Prostate gland (tissue), 2 donors: ENCODE measurements at places on chromosomes 16 and 17. TPM values are rescaled to one million over a fixed set of nuclear protein-coding genes. Genes with fewer than 3 reads are reported as not detected.
A peak's percentile ranks its signal among the peaks of the same experiment; 100 is the strongest.

GRCh38 chr16:66364117-66364958, 2.2 kb upstream of the CDH5 start:
- H3K4me3 ChIP-seq = no peak overlapping the region
- H3K27ac ChIP-seq = peak overlapping the region; percentile 30
- no peaks in the 10 kb centered on the region for H3K4me1 ChIP-seq
- H3K27me3 ChIP-seq = no peaks in the 10 kb centered on the region

The CDH13 gene
- total RNA-seq = 23.0 TPM

DNA sequence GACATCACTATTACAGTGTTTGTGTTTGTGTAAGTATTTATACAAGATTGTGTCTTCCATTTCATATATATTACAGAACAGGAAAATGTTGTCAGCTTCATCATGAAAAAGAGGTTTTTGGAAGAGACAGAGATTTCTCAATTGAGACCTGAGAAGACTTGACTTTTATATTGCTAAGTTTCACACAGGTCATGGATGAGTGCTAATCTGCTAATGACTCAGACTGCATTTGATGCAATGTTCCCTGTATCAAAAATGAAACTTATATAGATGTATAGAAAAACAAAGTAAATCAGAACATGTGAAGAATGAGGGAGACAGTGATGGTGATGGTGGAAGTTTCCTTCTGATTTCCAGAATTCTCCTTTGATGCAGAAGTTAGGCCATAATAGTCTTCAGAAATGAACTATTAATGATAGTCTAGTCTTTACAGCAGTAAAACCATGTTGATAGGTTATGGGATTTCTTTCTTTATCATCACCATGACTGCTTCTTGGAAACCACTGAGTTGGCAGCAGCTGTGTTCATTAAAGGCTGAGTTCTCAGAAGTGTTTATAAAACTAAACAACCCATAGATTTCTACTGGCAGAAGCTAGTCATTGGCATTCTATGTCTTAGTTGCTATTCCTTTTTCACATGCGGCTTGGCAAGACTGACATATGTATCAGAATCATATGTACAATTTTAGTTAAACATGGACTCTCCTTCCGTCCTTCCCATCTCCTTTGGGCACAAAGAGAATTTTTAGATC, 56.1 kb downstream of the PCTP start:
- DNase-seq = no peak
- H3K27me3 ChIP-seq = no peaks in the 10 kb centered on the region
- no peak overlapping the region for H3K27ac ChIP-seq

DNA sequence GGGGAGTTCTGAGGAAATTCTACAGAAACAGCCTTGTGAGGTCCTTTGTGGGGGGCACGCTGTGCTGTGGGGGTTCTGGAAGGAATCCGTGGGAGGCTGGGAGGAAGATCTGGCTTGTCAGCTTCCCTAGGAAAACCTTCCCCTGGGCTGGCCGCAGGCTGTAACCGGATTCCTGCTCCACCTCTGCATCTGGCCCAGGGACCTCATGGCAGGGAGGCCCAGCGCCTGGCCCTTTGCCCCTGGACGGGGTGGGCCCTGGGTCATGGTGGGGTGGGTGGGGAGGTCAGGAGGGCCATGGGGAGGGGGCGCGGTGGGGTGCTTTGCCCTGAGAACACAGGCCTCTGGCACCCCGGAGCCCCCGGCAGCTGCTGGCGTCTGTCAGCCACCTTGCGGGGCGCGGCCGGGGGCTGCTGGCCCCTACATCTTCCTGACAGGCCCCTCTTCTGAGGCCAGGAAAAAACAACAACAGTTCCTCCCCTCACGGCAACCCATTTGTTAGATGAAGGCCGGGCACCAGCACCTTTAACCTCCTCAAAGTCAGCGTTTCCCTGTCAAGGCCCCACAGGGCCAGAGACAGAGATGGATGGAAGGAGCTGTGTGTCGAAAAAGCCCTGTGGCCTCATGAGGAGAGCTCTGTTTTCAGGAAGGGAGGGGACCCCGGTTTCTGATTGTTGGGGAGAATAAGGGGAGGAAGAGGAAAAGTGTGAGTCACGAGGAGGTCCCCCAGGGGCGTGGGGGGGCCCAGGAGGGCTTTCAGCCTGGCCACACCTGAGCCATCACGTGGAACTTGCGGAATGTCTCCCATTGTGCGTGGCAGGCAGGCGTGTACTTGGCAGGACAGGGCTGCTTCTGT, 3.6 kb upstream of the MEOX1 start:
- H3K4me1 ChIP-seq = peaks cover 10% of the 10 kb centered on the region
- no peak overlapping the region for H3K27ac ChIP-seq
- no peaks in the 10 kb centered on the region for H3K27me3 ChIP-seq
